Keratinocyte (primary cell): ENCODE measurements at places on chromosomes 5 and 9.

DNA sequence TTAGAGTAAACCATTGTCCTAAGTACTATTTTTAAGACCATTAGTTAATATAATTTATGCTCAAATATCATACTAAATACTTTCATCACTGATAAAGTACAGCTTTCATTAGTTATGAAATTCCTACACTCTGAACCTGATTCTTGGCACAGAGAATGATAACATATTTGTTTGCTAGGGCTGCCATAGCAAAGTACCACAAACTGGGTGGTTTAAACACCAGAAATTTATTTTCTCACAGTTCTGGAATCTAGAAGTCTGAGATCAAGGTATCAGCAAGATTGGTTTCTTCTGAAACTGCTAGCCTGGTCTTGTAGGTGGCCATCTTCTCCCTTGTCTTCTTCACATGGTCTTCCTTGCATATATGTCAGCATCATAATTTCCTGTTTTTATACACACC, 608.4 kb downstream of the TLE1 start:
- no peak for DNase-seq

- DNase-seq: no peak
These were observed 1983.0 kb upstream of the C9orf72 start for GRCh38 chr9:29556317-29556716.

- DNase-seq: no peak
These were observed 615.5 kb upstream of the CHD1 start for GRCh38 chr5:99544356-99544755.

GRCh38 chr9:17330097-17330496, 195.3 kb downstream of the CNTLN start:
- no peak for DNase-seq

- no peak for DNase-seq
These were observed 83.1 kb downstream of the NLN start for GRCh38 chr5:65805089-65805488.

DNA sequence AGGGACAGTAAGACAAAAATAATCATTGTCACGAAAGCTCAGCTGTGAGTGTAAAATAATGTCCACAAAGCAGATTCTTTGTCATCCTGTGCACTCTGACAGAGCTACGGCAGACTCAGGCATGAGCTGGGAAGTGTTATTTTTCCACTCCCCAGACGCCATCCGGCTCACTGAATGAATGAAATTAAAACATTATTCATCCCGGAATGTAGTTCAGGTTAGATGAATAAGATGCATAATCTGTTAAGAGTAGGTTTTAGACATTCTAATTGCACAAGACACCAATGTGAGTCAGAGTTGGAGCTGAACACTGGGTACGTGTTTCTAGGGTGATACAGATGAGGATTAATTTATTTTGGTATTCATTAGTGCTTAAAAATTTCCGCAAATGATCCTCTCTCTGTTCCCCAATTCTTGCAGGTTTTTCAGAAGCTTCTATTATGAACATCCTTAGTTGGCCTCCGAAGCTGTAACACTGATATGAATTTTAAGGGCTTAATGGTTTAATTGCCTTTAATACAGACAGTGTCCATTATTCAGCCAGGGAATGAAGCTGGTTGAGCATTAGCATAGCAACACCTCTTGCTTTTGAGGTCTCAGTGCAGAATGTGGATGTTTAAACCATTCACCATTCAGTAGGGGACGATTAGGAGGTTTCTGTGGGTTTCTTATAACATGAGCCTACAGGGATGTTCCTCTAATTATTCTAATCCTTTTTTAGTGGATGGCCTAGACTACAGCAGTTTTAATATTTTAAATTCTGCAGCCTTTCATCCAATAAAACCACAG, 65.6 kb upstream of the FRRS1L start:
- no peak for DNase-seq

DNA sequence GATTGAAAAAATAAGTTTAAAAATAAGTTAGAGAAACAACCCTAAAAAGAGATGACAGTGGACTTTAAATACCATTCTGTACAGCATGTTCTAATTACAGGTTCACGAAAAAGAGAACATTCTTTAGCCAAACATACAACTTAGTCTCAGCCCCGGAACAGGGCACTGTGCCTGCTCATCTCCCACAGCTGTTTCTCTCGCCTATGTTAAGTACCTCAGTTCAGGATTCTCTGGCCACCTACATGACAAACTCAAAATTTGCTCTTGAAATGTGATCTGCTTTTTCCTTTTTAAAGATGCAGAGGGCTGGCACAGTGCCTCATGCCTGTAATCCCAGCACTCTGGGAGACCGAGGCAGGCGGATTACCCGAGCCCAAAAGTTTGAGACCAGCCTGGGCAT, 52.3 kb downstream of the MYO10 start:
- DNase-seq: no peak

- no peak for DNase-seq
These were observed 121.4 kb downstream of the MAPKAP1 start for GRCh38 chr9:125585503-125586171.

DNA sequence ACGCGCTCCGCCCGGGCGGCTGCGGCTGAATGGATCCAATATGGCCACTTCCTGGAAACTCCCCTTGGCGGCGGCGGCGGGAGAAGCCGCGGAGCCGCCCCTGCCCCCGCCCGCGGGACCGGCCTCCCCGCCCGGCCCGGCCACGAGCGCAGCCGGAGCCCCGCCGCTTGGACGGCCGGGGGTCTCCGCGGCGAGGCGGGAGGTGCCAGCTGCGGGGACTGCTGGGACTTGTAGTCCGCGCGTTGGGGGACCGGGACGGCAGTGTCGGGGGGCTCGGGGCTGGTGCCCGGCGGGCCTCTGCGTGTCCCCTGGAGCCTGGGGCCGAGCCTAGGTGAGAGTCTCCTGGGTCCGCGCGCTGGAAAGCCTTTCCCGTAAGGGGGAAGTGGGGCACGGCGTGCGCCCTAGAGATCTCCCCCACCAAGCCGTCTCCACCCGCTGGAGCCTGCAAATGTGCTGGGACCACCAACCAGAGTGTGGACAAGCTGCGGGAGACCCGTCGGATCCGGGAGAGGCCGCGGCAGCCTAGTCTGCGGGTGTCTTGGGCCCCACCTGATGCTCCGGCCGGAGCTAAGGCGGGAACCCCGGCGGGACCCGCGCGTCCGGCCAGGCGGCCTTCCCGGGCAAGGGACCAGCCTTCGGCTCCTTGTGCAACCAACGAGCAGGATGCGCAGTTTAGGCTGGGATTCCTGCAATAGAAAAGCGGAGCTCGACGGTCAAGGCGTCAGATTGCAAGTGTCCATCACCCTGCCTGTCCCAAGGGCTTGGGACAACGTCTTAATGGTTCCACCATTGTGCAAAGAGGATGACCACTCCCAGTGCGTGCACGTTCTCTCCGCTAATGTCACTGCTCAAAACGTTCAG, at the start of gene SEPTIN8:
SEPTIN8 (minus strand) TSS at position 31 of the 861 bp plus-strand sequence. CDS start 102 bp downstream, outside the sequence.
- no peak for DNase-seq

DNA sequence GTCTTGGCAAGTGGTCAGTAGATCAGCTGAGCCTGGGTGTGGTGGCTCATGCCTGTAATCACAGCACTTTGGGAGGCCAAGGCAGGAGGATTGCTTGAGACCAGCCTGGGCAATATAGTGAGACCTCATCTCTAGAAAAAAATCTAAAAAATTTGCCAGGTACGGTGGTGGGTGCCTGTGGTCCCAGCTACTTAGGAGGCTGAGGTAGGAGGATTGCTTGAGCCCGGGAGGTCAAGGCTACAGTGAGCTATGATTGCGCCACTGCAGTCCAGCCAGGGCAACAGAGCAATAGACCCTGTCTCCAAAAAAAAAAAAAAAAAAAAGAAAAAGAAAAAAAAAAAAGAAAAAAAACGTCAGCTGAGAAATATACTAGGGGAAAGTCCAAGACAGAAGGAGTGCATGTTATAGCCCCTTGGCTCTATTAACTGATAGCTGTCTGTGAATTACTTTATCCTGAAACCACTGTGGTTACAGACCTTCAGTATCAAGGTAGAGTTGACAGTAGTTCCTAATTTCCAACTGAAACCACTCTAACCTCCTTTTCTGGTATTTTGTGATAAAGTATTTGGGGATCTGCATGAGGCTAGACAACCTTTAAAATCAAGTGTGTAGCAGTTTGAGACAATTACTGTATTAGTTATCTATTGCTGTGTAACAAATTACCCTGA, 2.3 kb upstream of the INIP start:
- DNase-seq: no peak

- DNase-seq: no peak
These were observed 25.7 kb downstream of the FAM170A start for GRCh38 chr5:119655061-119655460.

DNA sequence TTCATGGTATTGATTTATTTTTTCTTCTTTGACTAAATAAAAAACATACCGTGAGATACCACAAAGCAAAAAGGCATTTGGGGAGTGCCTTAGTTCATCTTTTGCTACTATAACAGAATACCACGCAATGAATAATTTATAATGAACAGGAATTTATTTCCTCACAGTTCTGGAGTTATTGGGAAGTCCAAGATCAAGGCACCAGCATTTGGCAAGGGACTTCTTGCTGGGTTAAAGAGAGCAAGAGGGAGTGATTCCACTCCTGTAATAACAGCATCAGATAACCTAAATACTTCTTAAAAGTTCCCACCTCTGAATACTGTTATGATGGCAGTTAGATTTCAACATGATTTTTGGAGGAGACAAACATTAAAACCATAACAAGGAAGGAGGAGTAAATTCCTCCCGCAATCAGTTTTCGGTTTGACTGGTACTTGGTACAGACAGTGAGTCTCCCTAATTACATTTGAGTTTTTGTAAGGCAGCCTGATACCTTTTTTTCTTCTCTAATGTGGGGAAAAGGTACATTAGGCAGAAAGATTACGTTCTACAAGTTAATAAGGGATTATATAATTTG, 8.8 kb upstream of the OMD start:
- no peak for DNase-seq

DNA sequence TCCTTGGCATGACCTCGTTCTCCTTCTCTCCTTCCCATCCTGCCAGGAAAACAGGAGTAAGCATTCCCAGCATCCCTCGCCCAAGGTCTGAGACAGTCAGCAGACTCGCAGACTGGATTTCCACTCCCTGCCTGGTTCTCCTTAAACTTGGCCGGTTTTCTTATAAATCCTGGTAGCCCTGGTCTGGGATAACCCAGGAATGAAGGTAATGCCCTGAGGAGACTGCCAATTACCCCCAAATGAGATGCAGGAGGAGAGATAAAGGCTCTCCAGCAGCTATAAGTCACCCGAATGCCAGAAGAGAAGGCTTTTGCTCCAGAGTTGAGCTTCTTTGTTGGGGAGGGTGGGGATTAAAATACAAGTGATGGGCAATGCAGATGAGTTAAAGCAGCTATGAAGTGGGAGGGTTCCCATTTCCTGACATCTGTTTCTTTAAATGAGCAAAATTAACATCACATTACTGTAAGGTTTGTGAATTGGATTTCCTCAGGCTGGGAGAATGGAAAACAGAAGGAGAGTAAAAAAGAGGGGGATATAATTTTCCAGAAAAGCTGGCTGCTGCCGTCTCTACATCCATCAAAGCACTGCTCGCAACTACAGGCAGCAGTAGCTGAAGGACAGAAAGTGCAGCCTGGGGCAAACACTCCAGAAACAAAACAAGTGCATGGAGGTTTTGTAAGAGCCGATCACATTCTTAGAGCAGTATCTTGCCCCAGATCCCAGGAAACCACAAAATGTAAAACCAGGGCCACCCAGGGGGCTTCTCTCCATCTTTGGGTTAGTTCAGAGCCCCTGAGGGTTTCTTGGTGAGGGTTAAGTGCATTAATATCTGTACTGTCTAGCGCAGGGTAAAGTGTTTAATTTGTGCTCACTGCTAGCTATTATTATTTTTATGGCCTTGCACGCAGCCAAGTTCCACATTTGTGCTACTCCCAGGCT, 177.6 kb upstream of the PANK3 start:
- DNase-seq: no peak

DNA sequence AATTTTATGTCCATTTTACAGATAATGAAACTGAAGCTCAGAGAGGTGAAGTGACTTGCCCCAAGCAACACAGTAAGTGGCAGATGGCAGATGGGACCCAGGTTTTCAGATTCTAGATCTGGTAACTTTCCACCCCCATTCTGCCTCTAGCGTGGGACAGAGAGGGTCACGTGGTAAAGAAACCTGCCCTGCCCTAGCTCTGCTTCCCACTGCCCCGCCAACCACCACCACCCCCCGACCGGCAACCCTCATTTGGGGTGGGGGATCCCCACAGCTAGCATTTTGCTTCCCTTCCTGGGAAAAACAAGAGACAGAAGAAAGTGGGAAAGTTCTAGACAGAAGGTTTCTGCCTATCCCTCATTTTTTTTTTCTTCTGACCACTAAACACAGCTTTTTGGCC, 172.5 kb downstream of the ACTL7B start:
- no peak for DNase-seq

- DNase-seq: no peak
These were observed at the start of gene AHRR for GRCh38 chr5:321230-321725. TSS of gene AHRR (plus strand) at chr5:321714. CDS start at chr5:343903, 22,189 bp downstream.

GRCh38 chr9:23914431-23915003, 88.5 kb upstream of the ELAVL2 start:
- DNase-seq: no peak

DNA sequence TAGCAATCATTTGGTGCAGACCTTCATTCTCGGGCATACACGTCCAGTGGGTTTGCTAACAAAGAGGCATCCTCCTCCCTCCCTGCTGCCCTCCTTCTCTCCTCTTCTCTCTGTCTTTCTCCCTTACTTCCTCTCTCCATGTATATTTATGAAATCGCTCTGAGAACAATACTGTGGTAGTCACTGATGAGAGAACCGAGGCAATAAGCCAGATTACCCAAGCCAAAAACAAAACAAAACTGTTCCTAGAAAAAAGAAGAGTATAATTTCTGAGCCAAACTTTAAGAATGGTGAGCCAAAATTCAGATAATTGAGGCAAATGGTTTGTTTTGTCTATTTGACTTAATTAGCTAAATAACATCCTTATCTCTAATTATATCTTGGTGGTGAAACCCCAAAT, 15.8 kb upstream of the HMHB1 start:
- no peak for DNase-seq

GRCh38 chr9:121636341-121636865, 15.0 kb upstream of the DAB2IP start:
- DNase-seq: peak; percentile 38

DNA sequence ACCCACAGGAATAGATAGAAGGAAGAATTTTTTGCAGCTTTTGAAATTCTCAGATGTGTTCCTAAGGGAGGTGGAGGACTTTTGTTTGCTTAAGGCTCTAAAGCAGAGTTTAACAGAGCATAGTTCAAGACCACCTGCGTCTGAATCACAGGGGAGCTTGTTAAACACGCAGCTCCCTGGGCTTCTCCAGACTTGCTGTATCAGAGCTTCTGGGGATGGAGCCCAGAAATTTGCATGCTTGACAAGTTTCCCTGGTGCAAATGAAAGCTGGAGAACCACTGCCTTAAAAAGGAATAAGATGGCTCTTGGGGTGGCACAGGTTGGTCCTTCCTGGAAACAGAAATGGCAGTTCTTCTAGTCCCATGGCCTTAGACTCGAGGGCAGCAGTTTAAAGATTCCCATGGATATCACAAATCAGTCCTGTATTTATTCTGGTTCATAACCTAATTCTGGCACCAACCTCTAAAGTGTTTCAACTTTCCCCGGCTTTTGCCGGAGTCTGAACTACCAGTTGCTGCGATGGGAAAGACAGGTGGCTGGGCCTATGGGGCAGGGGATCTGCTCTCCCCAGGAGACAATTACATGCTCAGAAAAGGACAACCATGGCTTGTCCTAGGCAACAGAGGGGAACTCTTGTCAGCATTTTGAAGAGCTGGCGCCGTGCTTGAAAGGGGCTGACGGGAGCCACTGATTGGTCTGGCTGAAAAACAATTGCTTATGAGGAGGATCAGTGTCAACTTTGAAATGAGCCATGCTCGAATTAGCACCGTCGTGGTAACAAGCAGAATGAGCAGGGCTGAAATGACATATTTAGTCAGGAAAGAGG, 599.6 kb downstream of the CCDC171 start:
- DNase-seq: no peak

- DNase-seq: no peak
These were observed 353 bp downstream of the ACSL6 start for GRCh38 chr5:132010989-132011621.

GRCh38 chr5:176573564-176574296, 24.6 kb downstream of the CDHR2 start:
- no peak for DNase-seq
